ENCODE measurements at places on chromosomes 5 and 9. TPM values are rescaled to one million over a fixed set of nuclear protein-coding genes. Genes with fewer than 3 reads are reported as not detected.

DNA sequence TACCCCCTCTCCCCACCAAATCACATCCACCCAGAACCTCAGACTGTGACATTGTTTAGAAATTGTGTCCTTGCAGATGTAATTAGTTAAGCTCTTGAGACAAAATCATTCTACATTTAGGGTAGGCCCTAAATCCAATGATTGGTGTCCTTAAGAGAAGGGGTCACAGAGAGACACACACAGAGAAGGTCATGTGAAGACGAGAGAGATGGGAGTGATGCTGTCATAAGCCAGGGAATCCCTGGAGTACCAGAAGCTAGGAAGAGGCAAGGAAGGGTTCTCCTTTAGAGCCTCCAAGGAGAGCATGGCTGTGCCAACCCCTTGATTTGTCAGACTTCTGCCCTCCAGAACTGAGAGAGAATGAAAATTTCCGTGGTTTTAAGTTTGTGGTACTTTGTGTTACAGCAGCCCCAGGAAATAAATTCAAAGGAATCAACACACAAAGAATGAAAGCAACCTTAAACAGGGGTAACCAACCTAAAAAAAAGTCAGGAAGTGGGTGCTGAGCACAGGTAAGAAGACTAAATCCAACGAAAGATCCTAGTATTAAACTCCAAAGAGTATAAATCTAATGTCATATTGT lies 33.6 kb downstream of the TIMD4 start:
- peak; percentile 10 for DNase-seq

- no peak for DNase-seq
Observed at GRCh38 chr9:13278023-13278367, 1.5 kb downstream of the MPDZ start.

DNA sequence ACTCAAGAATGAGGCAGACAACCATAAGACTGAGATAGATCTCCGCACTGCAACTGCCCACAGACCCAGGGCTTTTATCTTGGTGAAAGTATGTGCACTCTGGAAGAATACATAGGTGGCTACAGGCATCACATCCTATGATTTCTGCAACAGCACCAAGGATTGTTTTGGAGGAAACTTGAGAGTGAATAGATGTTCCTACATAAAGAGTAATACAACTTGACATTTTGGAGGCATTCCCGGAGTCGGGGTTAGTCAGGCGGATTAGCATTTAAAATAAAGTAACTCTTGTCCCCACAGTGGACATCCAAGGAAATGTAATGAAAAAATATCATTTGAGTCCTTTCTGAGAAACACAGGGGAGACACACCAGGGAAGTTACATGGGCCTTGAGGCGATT lies 26.7 kb downstream of the TMEM174 start:
- no peak for DNase-seq

GRCh38 chr5:10892911-10893215 lies 131.8 kb upstream of the DAP start:
- no peak for DNase-seq

Gene SPATA6L
- 0.42 TPM for total RNA-seq

DNA sequence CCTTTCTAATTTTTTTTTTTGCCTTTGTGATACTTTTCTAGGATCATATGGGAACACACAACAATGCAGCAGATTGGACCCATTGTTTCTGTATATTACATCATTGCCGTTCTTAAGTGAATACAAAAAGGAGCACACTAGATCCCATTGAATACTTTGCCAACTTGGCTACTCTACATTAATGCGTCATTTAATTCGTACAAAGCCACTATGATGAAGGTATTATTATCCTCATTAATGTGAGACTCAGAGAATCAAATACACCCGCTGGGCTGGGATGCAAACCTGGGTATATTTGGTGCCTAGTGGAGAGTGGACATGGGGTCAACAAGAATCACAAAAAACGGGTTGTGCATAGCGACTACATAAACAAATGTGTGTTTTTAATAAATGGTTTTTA lies 31.9 kb downstream of the OR2K2 start:
- DNase-seq: no peak

DNA sequence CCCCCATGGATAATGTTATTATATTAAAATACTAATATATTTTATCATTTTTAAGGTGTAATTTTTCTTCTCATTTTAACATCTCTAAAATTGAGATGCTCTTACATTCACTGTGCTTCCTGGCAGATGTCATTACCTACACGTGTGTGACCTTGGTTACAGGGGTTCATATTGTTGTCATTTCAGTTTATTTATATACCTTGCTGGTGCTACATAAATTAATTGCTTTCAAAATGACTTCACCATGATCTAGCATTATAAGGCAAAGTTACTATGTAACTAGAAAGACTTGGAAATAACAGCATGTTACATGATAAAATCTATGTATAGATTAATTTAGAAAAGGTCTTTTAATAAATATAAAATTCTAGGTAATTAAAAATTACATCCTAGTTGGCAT lies 60.9 kb downstream of the ARHGEF28 start:
- no peak for DNase-seq

GRCh38 chr5:40447438-40447837 lies 232.3 kb upstream of the PTGER4 start:
- no peak for DNase-seq

Gene PCDHA1
- not detected for total RNA-seq

- no peak for DNase-seq
Observed at GRCh38 chr9:74255489-74255984, 241.6 kb upstream of the RORB start.

Gene EFNA5
- not detected for total RNA-seq

Gene BAAT
- total RNA-seq: not detected

DNA sequence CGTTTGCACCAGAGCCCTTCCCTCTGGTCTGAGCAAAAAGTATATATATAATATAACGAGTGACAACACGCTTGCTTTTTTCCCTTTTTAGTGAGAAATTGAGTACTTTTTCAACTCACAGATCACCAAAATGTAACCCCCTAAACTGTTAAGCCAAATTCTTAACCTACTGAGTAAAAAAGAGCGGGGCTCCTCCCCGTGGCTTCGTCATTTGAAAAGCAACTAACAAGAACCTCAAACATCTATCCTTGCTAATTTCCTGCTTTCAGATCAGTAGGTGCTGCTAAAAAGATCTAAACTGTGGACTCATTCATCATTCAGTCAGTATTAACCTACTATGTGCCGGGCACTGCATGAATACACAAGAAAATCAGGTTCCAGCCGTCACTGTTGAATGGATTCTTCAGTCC lies 1.0 kb upstream of the PTBP3 start:
- peak; percentile 53 for DNase-seq

DNA sequence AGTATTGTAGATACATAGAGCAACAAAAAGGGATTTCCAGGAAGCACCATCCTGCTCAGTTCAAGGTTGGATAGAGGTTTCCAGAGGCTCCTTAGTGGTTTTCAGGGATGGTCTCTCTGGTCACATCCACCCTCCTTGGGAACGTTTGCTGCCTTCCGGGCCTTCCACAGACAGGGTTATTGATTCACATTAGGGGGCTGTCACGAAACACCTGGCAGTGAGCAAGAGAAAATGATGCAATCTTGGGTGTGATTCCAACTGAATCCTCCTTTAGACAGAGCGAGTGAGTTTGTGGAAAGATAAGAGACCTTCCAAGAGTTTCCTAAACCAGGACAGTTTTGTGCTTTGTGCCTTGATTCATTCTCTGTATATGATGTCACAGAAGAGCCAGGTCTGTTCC lies 43.8 kb upstream of the CTSL start:
- DNase-seq: no peak

DNA sequence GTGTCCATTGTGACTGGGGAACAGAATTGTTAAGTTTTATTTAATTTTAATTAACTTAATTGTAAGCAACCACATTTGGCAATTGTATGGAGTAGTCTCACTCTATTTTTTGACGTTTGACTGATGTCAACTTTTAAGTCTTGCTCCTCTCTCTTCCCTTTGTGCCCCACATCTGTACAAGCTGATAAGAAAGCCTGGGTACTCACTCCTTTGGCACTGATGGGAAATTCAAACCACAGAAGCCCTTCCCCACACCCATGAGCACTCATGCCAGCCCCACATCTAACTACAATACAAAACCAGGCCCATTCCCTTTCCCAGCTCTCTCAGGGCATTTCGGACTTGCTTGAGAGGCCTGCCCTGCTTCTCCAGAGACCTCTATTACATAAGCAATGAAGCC lies 451.5 kb upstream of the KIF2A start:
- no peak for DNase-seq

Gene CDH9
- not detected for total RNA-seq

DNA sequence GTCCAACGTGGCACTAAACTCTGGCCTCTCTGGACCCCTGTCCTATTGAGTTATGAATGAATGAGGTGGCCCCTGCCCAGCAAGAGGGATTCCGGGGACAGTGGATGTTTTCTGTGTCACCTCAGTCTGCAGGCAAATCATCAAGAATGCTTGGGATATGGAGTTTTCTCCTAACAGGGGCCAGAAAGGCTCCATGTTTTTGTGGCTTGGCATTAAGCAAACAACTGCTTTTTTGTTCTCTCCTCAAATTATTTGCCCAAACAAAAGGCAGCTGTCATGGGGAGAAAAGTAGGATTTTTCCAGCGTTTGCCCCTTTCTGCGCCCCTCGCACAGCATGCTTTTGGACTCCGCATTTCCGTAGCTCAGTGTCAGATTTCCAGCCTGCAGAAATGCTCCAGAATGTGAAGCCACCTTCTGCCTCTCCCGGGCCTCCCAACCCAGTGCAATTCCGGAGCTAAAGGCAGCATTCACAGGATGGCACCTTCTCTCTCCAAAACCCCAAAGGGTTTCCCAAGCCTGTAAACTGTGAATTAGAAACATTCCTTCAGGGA lies 553.3 kb downstream of the CCDC171 start:
- no peak for DNase-seq

- no peak for DNase-seq
Observed at GRCh38 chr5:61286446-61287132, 45.5 kb upstream of the ZSWIM6 start.

GRCh38 chr9:35557320-35557719 lies 47.7 kb upstream of the TESK1 start:
- DNase-seq: no peak

GRCh38 chr5:115452536-115453235 lies 91.9 kb downstream of the FEM1C start:
- no peak for DNase-seq

Gene OTP
- not detected for total RNA-seq

Gene GCNT4
- total RNA-seq: 2.3 TPM

- DNase-seq: no peak
Observed at GRCh38 chr5:158569534-158569933, 530.2 kb downstream of the EBF1 start.

Gene SLC46A2
- not detected for total RNA-seq

DNA sequence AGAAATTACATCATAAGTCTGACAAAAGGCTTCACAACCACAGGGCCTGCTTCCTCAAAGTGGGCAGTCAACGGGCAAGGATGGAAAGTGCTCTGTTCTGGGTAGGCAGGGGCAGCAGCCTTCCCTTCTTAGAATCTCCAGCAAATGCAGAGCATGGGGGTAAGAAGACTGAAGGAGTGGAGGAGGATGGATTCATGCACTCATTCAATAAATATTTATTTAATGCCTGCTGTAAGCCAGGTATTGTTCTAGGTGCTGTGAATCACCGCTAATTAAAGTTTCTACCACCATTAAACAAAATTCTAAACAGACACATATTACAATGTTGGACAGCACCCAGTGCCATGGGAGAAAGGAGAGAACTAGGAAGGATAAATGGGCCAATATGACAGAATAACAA lies 195.6 kb downstream of the ELAVL2 start:
- no peak for DNase-seq

GRCh38 chr5:6886866-6887265 lies 173.6 kb downstream of the TENT4A start:
- no peak for DNase-seq

GRCh38 chr9:110329639-110330230 lies 7.9 kb downstream of the TXNDC8 start:
- DNase-seq: no peak

GRCh38 chr9:27566118-27566517 lies 7.2 kb downstream of the C9orf72 start:
- no peak for DNase-seq
